ENCODE measurements at places on chromosomes 13 and 19.

DNA sequence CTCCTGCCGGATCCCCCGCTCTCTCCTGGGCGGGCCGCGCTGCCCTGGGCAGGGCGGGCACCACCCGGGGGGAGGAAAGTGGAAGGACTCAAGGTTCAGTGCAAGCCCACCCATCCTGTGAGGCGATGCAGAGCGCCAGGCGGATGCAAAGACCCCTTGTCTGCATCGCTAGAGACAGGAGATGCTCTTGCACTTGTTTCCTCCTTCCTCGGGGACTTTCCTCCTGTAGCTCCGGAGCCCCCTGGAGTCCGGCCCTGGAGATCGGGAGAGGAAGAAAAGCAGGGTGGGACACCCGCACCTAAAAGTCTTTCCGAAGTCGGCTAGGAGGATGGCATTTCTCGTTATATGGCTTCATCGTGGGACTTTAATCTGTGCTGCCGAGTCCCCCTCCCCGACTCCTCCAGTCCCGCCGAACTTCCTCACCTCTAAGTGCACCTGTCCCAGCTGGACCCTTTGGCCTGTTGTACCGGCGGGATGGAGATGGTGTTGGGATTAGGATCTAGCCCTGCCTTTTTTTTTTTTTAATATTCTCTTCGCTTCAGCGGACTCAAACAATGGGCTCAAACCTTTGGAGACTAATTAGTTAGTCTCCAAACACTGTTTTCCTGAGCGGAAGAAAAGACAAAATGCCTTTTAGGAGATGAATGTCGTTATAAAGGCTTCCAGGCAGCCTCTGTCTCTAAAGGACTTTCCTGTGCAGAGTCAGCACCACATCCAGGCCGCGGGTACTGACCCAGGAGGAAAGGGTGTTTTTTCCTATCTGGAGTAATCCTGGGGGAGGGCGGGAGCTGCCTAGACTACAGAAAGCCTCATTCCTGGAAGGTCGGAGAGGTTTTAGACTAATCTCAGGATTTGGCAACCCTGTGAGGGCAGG is 725 bp downstream of the FAM124A start:
- DNase-seq: no peak

GRCh38 chr19:39937787-39938186 is 3.4 kb upstream of the FCGBP start:
- DNase-seq: no peak

DNA sequence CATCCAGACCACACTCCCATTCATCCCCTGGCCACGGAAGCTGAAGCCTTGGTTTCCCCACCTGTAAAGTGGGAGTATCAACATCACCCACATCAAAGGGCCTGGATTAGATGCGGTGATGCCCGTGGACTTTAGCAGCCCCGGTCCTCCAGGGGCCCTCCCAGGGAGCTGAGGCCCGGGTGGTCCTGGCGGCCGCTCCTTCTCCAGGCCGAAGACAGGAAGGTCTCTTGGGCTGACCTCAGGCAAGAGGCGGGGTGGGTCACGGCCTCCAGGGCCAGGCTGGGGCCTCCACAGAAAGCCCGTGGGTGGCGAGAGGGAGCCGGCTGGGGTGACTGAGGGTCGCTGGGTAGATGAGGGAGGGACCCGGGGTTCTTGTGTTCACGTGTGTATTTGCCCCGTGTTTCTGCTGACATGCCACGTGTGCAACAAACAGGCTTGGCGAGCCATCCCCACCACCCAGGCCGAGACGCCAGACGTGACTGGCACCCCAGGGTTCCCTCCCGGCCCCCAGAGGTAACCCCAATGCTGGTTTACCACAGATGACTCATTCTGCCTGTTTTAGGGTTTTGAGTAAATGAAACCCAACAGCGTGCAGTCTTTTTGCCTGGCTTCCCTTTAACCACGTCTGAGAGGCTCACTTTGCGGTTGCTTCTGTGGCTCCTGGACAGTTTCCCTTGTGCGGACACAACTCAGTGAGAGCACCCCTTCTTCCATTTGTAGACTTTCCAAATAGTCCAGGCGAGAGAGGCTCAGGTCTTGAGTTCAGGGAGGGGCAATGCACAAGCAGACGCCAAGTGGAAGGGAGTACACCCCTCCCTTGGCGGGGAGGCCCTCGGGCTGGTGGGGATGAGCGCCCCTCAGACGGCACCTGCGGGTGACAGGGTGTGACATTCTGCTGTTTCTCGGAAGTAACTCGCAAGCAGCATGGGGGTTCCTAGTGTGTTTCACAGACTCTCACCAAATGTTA is 42.9 kb downstream of the C13orf46 start:
- no peak for DNase-seq

DNA sequence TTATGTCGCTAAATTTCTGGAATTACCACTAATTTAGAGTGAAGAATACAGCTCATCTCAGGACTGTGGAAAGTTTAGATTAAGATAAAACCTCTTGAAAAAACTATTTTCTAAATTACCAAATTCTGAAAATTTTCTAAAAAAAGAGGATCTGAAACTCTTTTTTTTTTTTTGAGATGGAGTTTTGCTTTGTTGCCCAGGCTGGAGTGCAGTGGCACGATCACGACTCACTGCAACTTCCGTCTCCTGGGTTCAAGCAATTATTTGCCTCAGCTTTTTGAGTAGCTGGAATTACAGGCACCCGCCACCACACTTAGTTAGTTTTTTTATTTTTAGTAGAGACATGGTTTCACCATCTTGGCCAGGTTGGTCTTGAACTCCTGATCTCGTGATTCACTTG is 16.6 kb upstream of the ZNF253 start:
- no peak for DNase-seq

DNA sequence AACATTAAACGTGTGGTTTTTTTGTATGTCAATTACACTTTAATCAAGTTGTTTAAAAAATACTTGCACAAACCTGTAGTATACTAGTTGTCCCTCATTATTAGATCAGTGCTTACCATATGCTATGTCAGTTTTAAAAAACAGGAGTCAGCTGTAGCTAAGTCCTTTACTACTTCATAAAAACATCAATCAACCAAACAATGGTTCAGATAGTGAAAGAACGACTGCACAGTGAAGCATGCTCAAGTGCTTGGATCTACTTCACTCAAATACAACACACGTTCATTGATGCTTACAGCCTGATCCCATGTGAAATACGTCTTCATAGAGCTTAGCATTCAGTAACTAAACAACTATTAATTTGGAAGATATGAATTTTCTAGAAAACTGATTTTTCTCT is 225.0 kb downstream of the FGF14 start:
- DNase-seq: no peak

DNA sequence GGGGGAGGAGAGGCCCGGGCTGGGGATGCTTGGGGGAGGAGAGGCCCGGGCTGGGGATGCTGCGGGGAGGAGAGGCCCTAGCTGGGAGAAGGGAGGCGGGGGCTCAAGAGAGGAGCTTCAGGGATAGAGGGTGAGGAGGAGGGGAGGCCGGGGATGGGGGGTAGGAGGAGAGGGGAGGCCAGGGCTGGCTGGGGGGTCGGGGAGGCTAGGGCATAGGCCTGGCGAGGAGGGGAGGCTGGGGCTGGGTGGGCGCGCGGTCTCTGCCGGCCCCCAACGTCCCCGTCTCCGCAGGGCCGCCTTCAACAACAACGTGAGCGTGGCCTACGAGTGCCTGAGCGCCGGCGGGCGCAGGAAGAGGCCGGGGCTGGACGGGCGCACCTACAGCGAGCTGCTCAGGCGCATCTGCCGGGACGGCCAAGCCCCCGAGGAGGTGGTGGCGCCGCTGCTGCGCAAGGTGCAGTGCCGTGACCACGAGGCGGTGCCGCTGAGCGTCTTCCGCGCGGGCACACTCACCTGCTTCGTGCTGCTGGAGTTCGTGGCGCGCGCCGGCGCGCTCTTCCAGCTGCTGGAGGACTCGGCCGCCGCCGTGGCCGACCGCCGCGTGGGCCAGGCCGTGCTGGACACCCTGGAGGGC is 11.4 kb downstream of the TPGS1 start:
- DNase-seq: no peak

- DNase-seq: no peak
Observed at GRCh38 chr13:76351541-76352229, 534.5 kb downstream of the KCTD12 start.

GRCh38 chr13:92354583-92354982 is 872.0 kb upstream of the GPC6 start:
- no peak for DNase-seq

- no peak for DNase-seq
Observed at GRCh38 chr13:21638319-21639282, 32.3 kb upstream of the FGF9 start.

GRCh38 chr19:23460656-23461055 is 65.4 kb upstream of the ZNF91 start:
- DNase-seq: no peak

DNA sequence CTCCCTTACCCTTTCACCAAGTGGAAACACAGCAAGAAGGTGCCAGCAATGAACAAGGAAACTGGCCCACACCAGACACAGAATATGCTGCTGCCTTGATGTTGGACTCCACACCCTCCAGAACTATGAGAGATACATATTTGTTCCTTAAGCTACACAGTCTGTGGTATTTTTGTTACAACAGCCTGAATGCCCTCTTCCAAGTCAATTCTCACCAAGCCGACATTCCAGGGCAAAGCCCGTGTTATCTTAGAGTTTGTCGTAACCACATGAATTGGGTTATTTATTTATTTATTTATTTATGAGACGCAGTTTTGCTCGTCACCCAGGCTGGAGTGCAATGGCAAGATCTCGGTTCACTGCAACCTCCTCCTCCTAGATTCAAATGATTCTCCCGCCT is 14.9 kb downstream of the FGF21 start:
- no peak for DNase-seq

DNA sequence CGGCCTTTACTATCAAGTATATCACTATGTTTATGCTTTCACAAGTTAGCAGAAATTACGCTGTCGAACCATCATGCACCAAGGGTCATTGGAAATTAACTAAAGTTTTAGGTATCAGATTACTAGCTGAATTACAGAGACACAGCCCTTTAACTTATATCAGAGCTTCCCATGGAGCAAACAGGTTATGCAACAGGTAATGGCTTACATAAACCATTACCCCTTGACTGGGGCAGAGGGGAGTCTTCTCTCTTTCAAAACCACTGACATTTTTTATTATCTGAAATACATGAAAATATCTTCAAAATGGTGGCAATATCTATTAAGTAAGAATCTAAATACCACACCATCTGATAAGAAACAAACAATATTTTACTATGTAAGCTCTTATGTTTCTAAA is 1692.9 kb upstream of the SLC10A2 start:
- DNase-seq: no peak

DNA sequence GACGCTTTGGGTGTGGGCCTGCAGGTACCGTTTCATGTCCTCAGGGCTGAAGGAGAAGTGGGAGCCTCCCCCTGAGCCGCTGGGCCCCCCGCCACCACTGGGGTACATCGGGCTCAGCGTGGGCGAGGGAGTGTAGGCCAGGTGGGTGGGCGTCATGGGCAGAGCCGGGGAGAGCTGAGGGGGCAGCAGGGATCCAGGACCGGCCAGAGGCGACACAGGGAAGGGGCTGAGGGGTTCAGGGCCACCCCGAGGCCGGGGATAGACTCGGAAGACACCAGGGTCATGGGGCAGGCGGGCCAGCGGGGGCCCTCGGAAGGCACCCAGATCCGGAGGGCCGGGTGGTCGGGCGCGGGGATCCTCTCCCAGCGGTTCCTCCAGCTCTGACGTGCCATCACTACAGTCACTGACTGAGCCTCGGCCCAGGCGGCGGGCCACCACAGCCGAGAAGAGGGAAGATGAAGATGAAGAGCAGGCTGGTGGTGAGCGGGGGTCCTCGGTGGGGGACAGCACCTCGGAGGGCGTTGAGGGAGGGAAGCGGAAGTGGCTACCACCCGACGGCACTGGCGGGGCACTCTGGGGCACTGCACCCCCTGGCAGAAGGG is 5.7 kb downstream of the ERF start:
- DNase-seq: no peak

DNA sequence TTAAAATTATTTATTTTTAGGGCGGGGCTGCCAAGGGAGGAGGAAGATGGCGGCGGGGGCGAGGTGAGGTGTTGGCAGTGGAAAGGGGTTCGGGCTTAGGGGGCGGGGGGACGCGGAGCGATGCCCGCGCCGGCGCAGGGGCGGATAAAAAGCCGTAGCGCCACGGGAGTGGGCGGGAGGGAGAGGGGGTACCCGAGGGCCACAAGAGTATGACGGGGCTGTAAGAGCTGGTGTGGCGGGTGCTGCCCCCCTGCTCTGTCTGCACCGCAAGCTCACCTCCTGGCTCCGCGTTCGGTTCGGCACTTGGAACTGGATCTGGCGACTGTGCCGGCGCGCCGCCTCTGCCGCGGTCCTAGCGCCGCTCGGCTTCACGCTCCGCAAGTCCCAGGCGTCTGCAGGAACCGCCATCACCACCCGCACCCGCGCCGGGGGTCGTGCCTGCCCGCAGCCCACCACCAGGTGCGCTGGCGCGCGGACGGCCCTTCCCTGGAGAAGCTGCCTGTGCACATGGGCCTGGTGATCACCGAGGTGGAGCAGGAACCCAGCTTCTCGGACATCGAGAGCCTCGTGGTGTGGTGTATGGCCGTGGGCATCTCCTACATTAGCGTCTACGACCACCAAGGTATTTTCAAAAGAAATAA is 265.2 kb upstream of the SGCG start:
- DNase-seq: peak; percentile 30

DNA sequence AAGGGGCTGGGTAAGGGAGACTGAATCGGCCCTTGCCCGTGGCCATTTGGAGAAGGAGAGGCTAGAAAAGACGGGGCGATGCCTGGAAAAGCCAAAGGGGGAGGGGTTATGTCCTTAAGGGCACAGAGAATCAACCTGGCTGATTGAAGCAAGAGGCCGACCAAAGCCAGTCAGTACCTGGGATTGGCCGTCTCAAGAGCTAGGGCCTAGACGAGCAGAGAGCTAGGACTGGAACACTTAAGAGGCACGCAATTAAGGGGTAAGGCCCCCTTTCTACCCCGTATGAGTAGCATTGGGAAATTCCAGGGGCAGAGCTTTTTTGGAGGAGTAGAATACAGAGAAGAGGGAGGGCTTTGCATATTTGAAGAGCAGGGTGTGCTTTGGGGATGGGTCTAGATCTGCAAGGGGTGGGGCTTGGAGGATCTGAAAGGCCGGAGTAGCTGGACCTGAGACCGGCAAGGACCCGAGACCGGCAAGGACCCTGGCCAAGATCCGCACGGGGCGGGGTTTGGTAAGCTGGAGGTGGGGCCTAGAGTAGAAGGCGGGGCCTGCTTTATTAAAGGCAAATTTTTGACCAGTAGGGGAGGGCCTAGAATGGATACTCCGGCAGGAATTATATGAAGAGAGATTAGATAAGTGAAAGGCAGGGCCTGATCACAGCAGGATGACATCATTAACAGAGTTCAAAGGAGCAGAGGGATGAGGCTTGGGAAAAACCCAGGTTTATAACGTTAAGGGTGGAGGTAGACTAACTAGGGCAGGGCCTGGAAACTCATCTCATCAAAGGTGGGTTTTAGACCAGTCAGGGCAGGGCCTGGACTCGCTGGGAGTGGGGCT is 10.7 kb upstream of the CACNG6 start:
- peak; percentile 81 for DNase-seq
